ENCODE measurements at places on chromosomes 3 and 15.
A peak's percentile ranks its signal among the peaks of the same experiment; 100 is the strongest.

- DNase-seq: no peak
Measured at GRCh38 chr3:185276415-185276814, 22.6 kb upstream of the EHHADH start.

DNA sequence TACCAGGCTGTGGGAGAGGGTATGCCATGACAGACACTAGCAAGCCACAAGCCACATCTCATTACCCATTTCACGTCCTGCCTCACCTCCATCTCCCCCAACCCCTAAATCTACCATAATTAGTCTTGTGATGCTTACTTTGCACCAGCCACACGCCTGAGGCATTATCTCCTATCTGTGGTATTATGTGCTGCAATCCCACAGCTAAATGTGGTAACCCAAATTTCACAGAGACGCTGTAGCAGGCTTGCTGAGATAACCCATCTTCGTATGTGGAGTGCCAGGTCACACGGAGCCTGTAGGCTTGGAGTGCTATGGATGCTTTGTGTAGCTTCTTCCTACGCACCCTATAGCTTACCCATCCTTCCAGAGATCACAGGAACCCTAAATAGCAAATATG lies 256.7 kb upstream of the KCNH8 start:
- no peak for DNase-seq

GRCh38 chr3:42202217-42202865 lies 63.6 kb downstream of the CCK start:
- no peak for DNase-seq

DNA sequence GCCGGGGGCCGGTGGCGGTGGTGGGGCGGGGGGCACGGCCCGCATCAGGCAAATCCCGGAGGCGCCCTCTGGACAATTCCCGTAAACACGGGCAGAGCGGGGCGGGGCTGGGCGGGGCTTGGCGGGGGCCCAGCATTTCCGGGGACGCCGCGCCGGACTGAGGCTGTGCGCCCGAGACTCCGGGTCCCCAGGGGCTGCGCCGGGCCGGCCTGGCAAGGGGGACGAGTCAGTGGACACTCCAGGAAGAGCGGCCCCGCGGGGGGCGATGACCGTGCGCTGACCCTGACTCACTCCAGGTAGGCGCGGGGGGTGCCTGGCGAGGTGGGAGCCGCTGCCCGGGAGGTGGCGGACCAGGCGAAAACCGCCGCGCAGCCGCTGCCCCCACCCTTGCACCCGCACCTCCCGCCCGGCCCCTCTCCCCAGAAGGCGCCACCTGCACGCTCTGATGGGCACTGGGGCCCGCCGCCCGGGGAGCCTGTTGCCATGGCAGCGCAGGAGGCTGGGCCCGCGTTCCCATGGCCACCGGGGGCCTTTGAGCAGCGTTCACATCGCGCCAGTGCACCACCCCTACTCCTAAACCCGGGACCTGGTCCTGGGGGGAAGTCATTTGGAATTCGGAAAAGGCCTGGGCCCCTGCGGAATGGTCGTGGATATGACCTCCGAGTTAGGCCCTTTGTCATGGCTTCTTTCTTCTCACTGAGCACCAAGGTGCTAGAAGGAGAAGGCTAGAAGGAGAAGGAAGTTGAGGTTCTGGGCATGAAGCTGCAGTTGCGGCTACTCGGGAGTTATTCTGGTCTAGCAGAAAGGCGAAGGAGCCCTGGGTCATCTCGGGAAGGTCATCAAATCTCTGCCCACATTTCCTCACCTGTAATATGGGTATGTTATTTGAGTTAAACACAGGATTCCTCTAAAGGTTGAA lies 16.1 kb upstream of the SEMA4B start:
- peak; percentile 55 for DNase-seq

- DNase-seq: no peak
Measured at GRCh38 chr3:111848283-111848682, 10.8 kb upstream of the PHLDB2 start.

DNA sequence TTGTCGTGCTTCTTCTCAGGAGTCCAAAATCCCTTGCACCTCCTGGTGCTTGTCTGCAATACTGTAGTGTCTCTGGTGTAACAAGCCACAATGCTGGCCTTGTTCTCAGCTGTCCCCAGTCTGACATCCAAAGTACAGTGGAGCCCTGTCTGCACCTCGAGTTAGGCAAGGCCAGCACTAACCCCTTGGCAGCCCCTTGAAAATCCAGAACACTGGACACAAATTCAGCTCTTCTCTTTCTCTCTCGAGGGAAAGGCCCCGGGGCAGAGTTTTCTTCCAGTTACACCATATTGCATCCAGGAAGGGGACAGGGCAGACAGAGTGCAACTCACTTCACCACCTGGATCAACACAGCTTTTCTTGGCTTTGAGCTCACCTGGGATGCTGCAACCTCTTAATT lies 91.3 kb upstream of the ATP10A start:
- DNase-seq: no peak

- DNase-seq: no peak
Measured at GRCh38 chr15:97893967-97894366, 66.5 kb upstream of the ARRDC4 start.

- DNase-seq: no peak
Measured at GRCh38 chr15:48451241-48451640, 120.0 kb downstream of the DUT start.

DNA sequence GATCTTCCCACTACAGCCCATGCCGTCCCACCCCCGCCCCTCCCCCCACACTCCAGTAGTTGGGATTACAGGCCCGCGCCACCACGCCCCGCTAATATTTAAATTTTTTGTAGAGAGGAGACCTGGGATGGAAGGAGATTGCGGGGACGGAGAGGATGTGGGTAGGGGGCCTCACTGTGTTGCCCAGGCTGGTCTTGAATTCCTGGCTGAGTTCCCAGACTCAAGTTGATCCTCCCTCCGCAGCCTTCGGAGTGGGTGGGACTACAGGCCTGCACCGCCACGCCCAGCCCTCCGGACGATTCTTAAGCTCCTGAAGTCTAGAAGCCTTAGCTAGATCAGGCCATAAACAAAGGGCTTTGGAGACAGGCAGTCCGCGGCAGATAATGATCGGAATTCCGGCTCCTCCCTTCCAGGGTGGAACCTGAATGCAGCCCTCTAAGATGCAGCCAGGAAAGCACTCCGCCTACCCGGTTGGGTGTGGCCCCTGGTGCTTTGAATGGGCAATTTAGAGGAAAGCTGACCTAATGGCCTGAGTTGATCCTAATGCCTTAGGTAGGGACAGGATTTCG lies at the start of gene DPPA2:
TSS of gene DPPA2 (minus strand) at position 356 of the 569 bp plus-strand sequence. CDS start 1,975 bp downstream, outside the sequence.
- no peak for DNase-seq

DNA sequence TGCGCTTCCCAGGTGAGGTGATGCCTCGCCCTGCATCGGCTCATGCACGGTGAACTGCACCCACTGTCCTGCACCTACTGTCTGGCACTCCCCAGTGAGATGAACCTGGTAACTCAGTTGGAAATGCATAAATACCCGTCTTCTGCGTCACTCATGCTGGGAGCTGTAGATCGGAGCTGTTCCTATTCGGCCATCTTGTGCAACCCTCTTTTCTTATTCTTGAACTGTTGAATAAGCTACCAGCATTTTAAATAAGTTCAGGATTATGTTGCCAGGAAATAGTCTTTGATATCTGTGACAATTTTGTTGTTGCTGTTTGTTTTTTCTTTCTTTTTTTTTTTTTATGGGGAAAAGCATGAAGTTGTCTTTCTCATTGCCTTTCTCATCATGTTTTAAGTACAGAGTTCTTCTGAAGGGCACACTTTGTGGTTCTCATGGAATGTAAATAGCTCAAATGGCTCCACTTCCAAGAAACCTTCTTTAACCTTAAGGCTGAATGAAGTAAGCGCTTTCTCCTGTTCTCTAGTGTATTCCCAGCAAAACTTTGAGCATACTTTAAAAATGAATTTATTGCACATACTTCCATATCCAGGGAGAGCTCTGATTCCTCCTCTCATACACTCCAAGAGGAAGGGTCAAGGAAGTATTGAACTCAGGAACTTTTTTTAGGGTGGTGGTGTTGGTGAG lies 468.0 kb upstream of the TBL1XR1 start:
- DNase-seq: no peak

DNA sequence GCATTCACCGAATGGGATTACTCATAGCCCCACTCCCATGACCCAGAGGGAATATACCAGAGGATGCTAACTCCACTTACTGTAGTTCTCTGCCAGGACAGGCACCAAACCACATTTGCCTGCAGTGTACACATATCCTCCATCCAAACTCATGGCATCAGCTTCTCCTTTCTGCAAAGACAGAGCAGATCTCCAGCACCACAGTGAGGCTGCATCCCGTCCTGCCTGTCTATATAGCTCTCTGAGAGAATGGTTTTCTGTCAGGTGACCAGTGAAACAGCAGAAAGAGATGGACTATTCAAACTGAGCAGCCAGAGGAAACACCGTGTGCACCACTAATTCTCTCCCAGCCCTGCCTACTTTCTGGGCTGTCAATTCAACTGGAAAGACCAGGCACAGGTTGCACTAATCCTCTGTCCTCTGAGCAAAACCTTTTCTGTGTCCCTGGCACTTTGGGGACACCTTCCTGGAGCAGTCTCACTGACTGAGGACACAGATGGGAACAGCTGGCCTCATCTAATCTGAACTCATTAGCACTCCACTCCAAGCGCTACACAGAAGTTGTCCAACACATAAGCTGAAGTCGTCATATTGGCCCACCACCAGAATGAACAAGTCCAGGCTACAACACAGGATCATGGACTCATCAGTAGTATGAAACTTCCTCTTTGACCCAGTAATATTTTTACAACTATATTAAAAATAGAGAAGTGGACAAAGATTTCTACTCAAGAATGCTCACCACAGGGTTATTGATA lies 17.3 kb downstream of the LTF start:
- no peak for DNase-seq

GRCh38 chr3:3064297-3064696 lies 45.9 kb downstream of the IL5RA start:
- no peak for DNase-seq

GRCh38 chr3:124076235-124076634 lies 84.3 kb upstream of the ROPN1 start:
- no peak for DNase-seq

DNA sequence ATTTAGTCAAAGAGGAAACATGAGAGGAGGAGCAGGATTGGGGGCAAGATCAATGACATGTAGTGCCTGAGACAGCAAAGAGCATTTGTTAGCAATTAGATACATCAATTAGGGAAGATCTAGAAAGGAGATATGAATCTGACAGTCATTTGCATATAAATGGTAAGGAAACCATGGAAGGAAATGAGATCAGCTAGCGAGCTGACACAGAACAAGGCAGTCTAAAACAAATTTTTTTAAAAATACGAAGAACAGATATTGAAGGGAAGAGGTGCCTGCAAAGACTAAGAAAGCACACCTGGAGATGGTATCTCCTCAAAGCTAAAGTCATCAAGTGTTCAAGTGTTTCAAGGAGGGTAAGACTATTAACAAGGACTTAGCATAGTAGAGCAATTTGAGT lies 4.6 kb downstream of the EPM2AIP1 start:
- DNase-seq: no peak

DNA sequence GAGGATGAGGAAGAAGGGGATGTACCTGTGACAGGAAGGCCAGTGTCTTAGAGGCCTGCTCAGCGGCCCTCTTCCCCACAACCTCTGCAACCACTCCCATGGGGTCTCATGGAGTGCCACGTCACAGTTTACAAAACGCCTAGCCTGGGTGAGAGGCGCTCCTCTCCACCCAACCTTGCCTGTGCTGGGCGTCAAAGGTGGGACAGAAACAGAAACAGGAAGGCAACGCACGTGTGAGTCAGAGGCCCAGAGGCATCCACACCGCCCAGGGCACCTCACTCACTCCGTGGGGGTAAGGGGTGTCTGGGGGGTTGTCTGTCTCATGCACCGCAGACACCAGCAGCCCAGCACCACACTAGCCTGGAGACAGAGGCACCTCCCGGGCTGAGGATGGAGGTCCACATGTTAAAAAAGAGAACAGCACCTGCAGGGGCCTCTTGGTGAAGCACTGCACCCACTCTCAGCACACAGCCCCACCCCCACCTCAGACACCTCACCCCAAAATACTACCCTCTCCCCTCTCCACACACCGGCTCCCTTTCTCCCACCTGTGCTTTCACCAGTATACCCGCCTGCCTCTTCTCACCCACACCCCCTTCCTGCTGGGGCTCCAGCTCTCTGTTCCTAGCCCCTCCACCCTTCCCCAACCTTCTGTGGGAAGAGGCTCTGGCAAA lies 4.7 kb upstream of the CALML4 start:
- no peak for DNase-seq

- DNase-seq: no peak
Measured at GRCh38 chr3:99357131-99357530, 281.3 kb upstream of the COL8A1 start.

GRCh38 chr3:186694288-186695032 lies 22.7 kb upstream of the KNG1 start:
- no peak for DNase-seq

- DNase-seq: no peak
Measured at GRCh38 chr15:39462691-39463090, 118.2 kb upstream of the THBS1 start.

DNA sequence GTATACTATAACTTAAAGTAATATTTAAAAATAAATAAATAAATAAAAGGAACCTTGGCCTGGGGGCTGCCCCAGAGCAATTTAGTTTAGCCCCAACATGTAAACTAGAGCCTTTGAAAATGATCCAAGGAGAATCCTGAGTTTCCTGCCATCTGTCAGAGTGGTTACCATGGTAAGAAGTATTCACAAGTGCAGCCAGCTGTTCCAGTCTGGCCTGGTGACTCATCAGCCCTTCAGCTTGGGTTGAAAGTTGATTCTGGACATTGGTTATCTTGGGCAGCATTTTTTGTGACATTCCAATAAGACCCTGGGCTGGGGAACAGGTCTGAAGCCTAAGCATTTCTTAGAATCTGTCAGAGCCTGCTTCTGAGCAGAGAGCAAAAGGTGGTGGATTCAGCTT lies 72.7 kb upstream of the LRTM1 start:
- DNase-seq: no peak

- peak; percentile 17 for DNase-seq
Measured at GRCh38 chr15:94324117-94324826, 92.9 kb downstream of the MCTP2 start.

- DNase-seq: no peak
Measured at GRCh38 chr15:50613600-50613999, 67.1 kb upstream of the USP50 start.

Data from tibial nerve (tissue), 4 donors.